T-helper 17 cell (primary cell): ENCODE measurements at places on chromosomes 16 and 17. TPM values are rescaled to one million over a fixed set of nuclear protein-coding genes. Genes with fewer than 3 reads are reported as not detected.

Gene C17orf50
- not detected for total RNA-seq

Gene MGAT5B
- 0.55 TPM for total RNA-seq

Gene PRAC2
- not detected for total RNA-seq

DNA sequence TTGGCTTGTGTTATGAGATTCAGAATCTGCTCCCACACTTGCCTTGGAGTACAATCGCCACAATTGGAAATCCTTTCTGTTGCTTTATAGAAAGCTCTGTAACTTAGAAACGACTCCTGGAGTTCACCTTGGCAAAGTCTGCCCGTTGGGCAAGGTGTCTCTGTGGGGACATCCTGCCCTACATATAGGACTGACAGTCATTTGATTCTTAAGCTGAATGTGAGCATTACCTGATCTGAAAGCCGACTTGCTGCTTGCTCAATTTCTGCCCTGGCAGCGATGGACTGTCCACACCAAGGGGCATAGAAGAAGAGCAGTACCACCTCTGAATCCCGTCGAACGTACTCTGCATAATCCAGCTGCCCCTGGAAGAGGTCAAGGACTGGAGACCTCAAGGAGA is 6.9 kb downstream of the TXNDC11 start:
- H3K27me3 ChIP-seq: no peaks in the 10 kb centered on the region
- no peak overlapping the region for H3K27ac ChIP-seq
- H3K4me3 ChIP-seq: no peak overlapping the region
- DNase-seq: no peak
- peaks cover 6% of the 10 kb centered on the region for H3K36me3 ChIP-seq

- H3K4me1 ChIP-seq: peaks cover 42% of the 10 kb centered on the region
- no peaks in the 10 kb centered on the region for H3K27me3 ChIP-seq
- no peak for DNase-seq
- peaks cover 10% of the 10 kb centered on the region for H3K36me3 ChIP-seq
These were observed 19.7 kb downstream of the ST6GALNAC2 start for GRCh38 chr17:76565728-76566612.

GRCh38 chr16:15671530-15672117 is 21.6 kb downstream of the NDE1 start:
- peak overlapping the region; percentile 98 for H3K27ac ChIP-seq
- peaks cover 5% of the 10 kb centered on the region for H3K36me3 ChIP-seq
- H3K4me1 ChIP-seq: peaks cover 37% of the 10 kb centered on the region
- no peak for DNase-seq

DNA sequence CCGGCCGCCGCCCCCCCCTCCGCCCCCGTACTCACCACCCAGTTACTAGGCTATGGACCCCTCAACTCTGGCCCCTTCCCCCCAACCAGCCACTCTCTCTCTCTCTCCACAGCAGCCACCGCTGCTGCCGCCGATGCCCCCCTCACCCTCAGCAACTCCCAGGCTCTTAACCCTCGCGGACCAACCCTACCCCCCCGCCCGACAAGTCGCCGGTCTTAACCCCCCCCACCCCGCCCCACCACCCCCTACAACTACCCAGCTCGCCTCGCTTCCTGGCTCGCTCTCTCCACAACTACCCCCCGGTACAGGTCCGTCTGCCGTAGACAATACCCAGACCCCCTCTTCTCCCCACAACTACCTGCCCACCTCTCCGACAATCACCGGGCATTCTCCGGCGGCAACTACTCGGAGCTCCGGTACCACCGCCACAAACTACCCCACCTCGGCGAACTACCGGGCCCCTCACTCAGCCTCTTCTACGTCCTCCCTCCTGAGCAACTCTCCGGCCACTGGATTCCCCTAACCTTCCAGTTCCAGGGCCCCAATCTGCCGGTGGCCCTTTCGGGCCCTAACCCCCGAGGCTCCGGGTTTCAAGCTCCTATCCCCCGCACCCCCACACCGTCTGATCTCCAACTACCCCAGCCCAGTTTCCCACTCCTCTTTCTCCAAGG is 702 bp downstream of the PHF23 start:
- H3K27me3 ChIP-seq: no peaks in the 10 kb centered on the region
- peak overlapping the region; percentile 99 for H3K4me3 ChIP-seq
- peak; percentile 24 for DNase-seq
